ENCODE measurements at places on chromosomes 13 and 19.

- no peak for DNase-seq
These were observed 154.0 kb downstream of the SOX1 start for GRCh38 chr13:112220925-112221324.

GRCh38 chr13:30712536-30713532, 22.5 kb upstream of the ALOX5AP start:
- DNase-seq, result no peak

DNA sequence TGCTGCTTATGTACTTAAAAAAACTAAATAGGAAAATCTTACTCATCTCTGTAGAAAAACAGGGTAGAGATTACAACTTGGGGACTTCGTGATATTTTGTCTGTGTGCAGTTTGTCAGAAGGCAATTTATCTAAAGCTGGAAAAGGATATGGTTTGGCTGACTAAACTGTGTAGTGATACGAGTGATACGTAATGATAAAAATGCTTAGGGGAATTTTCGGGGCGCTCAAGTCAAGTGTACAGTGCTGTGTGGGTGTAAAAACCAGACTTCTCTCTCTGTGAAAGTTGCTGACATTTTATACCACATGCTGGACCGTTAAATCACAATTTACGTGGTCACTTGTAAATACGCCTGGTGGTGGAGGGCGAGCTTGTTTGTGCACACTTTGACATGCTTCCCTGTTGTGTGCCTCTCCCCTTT, 221.7 kb downstream of the KCNRG start:
- no peak for DNase-seq

DNA sequence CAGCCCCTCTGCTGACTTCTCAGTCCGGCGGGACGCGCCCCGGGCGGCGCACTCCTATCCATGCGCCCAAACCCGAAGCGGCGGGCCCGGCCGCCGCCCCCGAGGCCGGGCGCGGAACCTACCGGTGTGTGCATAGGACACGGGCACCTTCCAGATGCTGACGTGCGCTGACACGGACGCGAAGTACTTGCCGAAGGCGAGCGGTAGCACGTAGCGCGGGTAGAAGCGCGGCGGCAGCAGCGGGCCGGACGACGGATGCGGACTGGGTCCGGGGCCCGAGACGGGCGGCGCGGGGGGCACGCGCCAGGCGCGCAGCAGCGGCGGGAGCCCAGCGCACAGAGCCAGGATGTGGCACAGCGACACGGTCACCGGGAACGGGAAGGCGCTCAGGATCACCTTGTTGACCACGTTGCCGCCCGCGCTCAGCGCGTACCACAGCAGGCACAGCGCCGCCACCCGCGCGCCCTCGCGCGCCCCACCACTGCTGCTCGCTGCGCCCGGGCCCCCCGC, 338 bp downstream of the SLC35E1 start:
- DNase-seq, result no peak

GRCh38 chr13:112194579-112194978, 127.6 kb downstream of the SOX1 start:
- DNase-seq, result no peak

DNA sequence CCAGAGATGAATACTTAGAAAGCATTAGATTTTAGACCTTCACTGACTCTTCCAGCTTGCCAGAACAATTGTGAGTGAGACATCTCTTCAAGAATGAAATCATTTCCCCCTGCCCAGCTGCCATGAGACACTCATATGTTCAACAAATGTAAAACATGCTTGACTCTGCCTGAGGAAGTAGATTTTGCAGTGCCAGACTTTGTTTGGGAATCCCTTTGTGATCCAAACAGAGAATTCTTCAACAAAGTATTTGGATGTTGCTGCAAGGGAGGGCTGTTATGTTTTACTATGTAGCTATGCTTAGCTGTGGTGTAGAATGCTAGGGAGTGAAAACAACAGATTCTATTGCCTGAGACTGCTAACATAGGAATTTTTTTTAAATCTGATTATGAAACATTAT, 416.4 kb downstream of the DCT start:
- no peak for DNase-seq

DNA sequence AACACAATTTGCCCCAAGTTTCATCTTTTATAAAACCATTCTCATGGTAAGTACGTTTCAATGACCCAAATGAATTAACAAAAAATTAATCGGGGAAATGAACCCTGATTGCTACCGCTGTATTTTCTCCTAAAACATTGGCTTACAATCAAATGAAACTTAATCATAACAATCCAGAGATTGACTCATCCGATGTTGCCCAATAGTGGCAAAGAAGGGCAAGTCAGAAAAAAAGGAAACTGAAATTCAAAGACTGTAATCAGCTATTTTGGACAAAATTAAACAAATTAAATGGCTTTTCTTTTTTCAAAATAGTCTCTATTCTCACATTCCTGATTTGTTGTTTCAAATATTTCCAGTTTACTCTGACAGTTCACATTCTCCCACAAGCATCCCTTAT, 3.9 kb upstream of the ACOD1 start:
- DNase-seq, result no peak

DNA sequence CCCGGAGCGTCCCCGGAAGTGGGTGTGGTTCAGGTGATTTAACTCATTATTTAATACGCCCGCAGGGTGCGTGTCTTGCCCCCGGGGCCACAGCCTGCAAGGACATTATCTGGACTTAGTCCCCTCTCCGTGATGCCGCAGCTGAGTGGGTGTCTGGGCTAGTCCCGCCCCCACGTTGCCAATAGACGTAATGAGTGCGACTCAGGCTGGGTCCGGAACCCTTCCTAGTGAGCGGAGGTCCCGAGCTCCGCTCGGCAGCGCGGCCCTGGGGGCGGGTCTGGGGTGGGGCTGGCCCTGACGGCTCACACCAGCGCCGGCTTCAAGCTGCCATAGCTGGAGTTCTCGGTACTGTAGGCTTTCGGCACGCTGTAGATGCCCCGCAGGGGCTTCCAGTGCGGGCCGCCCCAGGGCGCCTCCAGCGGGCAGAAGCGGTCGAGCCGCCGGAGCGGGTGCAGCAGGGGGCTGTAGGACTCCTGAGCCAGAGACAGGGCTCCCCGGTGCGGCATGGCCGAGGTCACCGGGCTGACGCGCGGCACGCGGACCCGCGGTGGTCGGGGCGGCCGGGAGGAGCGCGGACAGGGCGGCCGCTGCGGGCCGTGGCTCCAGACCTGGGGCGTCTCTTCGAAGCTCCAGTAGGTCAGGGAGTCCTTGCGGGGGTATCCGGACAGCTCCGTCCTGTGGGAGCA, 918 bp upstream of the LHB start:
- DNase-seq, result no peak

DNA sequence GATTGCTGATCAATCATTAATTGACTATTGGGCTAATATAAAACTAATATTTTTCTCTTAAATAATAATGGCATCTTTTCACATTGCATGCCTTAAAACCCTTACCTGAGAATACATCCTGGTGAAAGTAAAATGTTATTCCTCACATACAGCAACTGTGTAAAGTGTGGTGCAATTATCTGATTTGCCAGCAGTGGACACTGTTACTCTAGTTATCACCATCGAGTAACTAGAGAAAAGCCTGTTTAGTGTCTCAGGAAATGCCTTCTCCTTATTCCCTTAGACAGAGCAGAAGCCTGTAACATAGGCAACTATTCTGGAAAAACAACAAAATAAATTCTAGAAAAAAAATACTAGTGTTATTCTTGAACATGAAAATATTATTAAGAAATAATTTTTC, 459.8 kb downstream of the FGF14 start:
- DNase-seq, result no peak
